ENCODE measurements at places on chromosomes 6 and 20. TPM values are rescaled to one million over a fixed set of nuclear protein-coding genes. Genes with fewer than 3 reads are reported as not detected.

DNA sequence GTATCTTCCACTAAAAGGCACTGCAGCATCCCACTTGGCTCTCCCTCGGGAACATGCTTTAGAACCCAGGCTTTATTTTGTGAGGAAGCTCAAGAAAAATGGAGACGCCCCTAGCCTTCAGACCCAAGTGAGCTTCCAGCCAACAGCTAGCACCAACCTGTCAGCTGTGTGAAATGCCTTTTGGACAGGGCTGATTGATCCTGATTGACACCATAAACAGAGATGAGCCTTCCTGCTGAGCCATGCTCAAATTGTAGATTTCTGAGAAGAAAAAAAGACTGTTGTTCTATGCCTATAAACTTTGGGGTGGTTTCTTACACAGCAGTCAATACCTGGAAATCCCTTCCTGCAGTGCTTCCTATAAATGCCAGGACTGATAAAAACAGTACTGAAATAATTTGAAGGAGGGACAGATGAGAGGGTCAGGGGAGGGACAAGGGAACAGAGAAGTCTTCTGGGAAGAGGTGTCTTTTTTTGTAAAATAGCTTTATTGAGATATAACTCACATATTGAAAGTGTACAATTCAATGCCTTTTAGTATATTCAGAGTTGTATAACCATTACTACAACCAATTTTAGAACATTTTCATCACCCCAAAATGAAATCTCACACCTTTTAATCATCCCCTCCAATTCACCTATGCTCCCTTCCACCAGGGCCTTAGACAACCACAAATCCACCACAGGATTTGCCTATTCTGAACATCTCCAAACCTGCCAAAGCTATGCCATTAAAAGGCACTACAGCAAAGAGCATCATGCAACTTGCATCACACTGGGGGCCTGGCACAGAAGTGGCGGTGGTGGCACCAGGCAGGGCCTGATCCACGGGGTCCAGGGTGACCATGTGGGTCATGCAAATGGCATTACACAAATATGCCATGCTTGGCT is 2.7 kb upstream of the STK4 start:
- no peak overlapping the region for H3K4me3 ChIP-seq
- no peaks in the 10 kb centered on the region for H3K27me3 ChIP-seq
- no peaks in the 10 kb centered on the region for H3K36me3 ChIP-seq

DNA sequence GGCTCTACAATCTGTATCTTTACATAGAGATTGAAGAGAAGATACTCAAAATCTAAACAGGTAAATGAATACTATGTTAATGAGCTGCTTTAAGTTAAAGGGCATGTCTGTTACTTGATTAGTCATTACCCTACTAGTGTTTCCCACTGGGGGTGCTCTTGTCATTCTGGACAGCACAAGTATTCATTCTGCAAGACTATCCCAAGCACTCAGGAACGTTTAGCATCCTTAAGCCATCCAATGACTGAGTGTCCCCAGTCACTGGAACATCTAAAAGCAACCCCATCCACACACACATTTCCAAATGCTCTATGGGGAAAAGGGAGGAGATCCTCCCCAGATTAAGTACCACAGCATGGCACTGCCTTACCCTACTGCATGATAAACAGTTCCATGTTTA is 25.7 kb downstream of the EZR start:
- no peak for DNase-seq
- no peak overlapping the region for H3K4me3 ChIP-seq
- peaks cover 2% of the 10 kb centered on the region for H3K4me1 ChIP-seq
- no peaks in the 10 kb centered on the region for H3K27me3 ChIP-seq
- no peak overlapping the region for H3K27ac ChIP-seq

The KCNQ2 gene
- total RNA-seq: 35.6 TPM

- H3K27ac ChIP-seq: no peak overlapping the region
- H3K27me3 ChIP-seq: no peaks in the 10 kb centered on the region
- no peak for DNase-seq
These were observed 462.5 kb downstream of the CDH26 start for GRCh38 chr20:60420676-60421229.

DNA sequence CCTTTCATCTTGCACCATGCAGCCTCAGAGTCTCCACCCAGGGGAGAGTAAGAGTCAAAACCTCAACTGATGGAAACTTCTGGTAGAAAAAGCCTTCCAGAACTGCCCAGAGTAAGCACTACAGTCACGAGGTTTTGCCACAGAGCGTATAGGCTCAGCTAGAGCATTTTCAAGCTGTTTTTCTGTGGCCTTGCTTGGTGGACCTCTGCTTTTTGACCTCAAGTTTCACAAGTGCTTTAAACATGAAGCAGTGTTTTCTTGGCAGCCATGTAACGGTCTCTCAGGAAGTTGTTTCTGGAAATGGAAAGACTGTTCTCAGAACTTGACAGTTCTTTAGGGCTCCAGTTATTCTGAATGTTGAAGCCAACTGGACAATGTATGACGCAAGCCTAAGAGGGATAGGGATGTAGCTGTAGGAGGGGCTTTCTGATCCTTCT is 146.5 kb downstream of the ZDHHC14 start:
- no peaks in the 10 kb centered on the region for H3K27me3 ChIP-seq
- DNase-seq: no peak
- H3K4me1 ChIP-seq: no peaks in the 10 kb centered on the region
- H3K36me3 ChIP-seq: no peaks in the 10 kb centered on the region
- no peak overlapping the region for H3K4me3 ChIP-seq
- no peak overlapping the region for H3K27ac ChIP-seq

DNA sequence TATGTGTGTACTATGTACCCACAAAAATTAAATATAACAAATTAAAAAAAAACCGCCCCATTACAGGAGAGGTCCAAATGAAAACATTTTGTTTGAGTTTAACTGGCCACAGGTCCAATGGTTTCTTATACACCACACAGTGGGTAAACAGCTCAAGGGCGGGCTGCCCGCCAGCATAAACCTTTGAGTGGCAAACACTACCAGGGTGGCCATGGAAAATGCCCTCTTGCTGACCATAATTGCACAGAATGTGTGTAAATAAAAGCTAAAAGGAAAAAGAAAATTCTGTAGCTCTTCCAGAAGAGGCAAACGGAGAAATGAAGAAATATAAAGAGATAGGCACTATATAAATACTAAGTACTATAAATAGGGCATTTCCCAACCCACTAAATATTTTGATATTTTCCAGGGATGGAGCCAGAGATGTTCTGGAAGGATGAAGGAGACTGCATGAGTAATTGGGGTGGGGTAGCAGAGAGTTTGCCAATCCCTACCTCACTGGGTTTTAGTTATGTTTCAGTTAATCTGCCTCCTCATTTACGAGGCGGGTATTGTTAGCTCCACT is 1.1 kb upstream of the CDC5L start:
- H3K27me3 ChIP-seq: no peaks in the 10 kb centered on the region
- peak overlapping the region; percentile 83 for H3K4me3 ChIP-seq
- no peaks in the 10 kb centered on the region for H3K4me1 ChIP-seq
- peak overlapping the region; percentile 96 for H3K27ac ChIP-seq
- no peaks in the 10 kb centered on the region for H3K36me3 ChIP-seq
- DNase-seq: peak; percentile 35

GRCh38 chr20:36298795-36299339 is 7.3 kb upstream of the DLGAP4 start:
- H3K4me3 ChIP-seq: no peak overlapping the region
- no peaks in the 10 kb centered on the region for H3K36me3 ChIP-seq
- H3K4me1 ChIP-seq: no peaks in the 10 kb centered on the region
- H3K27ac ChIP-seq: no peak overlapping the region

The LINC00237 gene
- total RNA-seq: not detected

- no peaks in the 10 kb centered on the region for H3K36me3 ChIP-seq
- H3K27me3 ChIP-seq: no peaks in the 10 kb centered on the region
- no peak overlapping the region for H3K4me3 ChIP-seq
- DNase-seq: no peak
- no peaks in the 10 kb centered on the region for H3K4me1 ChIP-seq
These were observed 194.0 kb downstream of the GMPR start for GRCh38 chr6:16432075-16433032.

Measured in prostate gland (tissue), 2 donors.